T follicular helper cell (primary cell): ENCODE measurements at places on chromosomes 6 and 20.

DNA sequence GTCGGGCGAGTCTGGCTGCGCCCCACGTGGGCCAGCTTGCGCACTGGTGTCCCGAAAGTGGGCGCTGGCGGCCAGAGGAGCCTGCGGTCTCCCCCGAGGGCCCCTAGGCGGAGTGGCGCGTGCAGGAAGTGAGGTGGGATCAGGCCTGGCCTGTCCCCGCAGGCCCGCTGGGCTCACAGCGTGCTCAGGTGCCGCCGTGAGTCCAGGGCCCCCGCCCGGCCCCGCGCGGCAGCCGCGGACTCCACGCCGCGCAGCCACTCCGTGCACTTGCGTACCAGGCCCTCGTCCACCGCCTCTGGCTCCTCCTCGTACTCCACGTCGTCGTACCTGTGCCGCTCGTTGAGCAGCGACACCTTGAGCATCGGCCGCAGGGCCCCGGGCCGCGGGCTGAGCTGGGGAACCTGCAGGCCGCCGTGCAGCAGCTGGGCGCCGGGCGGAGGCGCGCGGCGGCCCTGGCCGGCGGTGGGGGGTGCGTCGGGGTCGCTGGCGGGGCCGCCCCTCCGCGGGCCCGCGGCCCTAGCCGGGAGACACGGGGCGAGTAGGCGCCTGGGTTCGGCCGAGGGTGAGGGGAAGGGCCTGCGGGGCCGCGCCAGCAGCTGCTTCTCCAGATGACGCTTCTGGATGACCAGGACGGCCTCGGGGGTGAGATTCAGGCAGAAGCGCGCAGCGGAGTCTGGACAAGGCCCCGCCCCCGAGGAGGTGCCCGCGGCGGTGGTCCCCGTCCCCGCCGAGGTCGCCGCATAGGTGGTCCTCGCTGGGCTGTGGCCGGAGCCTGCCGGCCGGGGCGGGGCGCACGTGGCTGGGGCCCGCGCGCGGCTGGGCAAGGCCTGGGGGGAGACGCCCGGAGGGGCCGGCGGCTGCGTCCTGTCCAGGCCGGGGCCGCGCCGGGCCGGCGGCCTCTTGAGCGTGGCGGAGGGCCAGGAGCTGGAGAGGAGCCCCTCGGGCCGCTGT is 835 bp downstream of the PRR18 start:
- DNase-seq: peak; percentile 7

GRCh38 chr6:100229512-100229911 is 235.2 kb downstream of the SIM1 start:
- DNase-seq: no peak

DNA sequence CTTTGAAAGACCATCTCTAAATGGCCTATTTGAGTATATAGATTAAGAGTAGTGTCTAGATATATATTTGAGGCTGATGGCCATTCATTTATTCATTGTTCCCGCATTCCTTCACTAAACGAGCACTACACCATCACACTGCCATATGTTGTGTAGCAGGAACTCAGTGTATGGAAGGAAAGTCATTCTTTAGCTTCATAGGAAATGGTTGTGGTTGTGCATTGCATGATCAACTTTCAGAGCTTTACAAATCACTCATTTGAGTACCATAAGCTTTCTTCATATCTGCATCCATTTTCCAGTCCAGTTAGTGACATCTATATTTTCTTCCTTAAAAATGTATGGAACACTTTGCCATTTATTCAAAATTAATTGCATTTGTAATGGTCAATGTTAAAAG is 97.9 kb downstream of the ARID1B start:
- DNase-seq: no peak

GRCh38 chr20:45095805-45096238 is 5.1 kb downstream of the KCNS1 start:
- peak; percentile 37 for DNase-seq

- DNase-seq: peak; percentile 37
These were observed 572 bp downstream of the SLC2A4RG start for GRCh38 chr20:63740070-63740626.

DNA sequence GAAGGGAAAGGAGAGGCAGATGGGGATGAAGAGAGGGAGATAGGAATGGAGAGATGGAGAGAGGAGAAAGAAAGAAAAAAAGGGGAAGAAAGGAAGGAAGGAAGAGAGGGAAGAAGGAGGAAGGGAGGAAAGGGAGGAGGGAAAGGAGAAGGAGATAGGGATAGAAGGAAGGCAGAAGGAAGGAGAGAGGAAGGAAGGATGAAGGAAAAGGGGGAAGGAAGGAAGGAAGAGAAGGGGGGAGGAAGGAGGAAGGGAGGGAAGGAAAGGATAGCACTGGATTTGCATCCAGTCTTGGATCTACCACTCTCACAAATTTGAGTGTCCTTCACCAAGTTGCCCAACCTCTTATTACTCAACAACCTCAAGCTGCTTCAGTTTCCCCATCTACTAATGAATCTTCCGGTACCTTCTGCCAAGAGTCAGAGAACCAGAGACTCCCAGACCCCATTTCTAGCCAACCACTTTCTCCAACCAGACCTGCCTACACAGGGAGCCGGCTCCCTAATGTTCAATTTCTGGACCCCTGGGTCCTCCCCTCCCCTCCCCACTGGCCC is 79.7 kb upstream of the FOXP4 start:
- no peak for DNase-seq

DNA sequence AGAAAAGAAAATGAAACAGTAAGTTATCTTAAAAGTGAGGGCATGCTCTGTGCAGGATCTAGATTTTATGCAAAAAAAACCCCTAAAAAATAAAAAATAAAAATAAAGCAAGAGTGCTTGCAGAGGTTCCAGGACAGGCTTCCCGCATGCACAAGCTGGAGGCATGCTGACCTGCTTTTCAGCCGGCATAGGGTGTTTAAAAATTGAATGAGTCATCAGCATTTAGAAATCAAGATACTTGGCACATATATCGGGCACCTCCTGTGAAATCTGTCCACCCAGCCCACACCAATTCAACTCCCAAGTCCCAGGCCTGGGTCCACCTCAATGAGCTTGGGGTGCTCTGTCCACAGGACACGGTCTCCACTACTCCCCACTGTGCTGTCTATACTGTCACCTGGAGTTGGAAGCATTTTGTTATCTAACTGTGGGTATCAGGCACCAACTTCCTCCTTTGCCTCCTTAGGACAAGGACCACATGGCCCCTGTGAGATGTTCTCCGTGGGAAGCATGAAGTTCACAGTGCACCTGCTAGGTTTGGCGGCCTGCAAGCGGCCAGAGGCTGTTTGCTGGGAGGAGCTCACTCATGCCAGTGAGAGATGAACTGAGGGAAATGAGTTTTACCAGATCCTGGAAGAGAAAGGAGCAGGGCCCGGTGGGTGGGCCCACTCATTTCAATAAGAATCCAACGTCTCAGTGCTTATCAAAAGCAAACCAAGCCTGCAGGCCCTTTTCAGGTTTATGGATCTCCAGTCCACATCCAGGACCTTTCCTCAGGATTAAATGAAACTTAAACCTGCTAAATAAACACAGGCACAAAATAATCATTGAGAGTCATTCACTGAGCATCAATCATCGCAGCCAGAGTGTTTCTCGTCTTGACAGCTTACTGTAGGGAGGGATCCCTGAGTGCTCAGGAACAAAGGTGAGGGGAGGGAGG is 121.1 kb downstream of the FOXA2 start:
- no peak for DNase-seq

GRCh38 chr6:140051521-140052512 is 677.4 kb upstream of the CITED2 start:
- no peak for DNase-seq

DNA sequence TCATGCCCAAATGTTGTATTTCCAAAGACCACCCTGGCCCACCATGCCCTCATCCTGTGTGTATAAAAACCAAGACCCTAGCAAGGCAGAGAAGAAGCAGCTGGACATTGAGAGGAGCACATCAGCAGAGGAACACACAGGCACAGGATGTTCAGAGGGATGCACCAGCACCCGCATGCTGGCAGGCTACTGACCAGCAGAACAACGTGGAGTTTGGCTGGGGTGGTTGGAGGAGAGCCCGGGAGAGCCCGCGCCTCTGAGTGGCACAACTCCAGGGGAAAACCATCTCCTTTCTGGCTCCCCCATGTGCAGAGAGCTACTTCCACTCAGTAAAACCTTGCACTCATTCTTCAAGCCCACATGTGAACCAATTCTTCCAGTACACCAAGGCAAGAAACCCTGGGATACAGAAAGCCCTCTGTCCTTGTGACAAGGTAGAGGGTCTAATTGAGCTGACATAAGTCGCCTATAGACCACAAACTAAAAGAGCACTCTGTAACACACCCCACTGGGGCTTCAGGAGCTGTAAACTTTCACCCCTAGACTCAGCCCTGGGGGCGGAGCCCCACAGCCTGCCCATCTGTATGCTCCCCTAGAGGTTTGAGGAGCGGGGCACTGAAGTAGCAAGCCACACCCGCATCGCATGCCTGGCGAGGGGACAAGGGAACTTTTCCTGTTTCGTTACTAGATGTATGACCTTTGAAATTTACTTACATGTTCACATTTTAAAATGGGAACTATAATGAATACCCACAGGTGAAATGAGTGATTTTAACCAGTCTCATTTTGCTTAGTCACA is 831.5 kb upstream of the CITED2 start:
- no peak for DNase-seq

DNA sequence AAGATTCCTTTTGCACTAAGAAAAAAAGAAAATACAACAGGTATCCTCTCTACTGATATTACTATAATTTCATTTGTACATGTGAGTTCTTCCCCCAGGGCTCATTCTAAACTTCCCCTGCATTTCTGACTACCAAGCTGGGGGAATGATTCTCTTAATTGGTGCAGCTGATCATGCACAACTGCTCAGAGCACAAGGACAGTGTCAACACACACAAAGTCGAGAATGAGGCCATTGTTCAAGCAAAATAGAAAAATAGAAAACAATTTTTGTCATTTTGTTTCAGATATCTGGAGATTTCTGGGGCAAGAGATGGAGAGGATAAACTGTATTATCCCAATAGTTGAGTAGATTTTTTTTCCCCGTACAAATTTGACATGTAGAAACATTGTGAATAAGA is 236.3 kb downstream of the HAO1 start:
- no peak for DNase-seq

DNA sequence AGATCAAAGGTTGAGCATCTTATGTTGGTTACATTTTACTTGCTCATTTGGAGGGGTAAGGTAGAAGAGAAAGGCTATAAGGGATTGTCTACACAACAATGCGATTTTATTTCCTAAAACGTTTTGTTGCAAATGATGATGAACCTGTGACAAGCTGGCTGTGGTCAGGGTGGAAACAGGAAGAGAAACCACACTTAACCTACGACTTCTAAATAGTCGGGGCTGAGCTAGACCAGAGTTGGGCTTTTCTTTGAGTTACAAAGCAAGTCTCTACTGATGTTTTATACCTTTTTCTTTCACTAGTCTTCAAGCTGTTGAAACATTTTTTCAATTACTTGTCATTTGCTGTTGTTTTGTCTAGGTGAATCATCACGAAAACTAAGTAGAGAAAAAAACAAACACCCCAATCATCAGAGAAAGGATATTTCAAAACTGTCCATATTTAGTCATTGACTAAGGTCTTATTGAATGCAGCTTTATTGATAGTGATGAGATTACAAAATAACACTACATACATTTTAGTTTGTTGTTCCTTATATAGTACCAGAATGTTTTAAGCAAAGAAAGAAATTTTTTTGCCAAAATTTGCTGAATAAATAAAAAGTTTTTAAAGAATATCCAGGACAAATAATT is 18.0 kb downstream of the KLHL31 start:
- DNase-seq: peak; percentile 3

GRCh38 chr20:44224637-44225036 is 14.1 kb upstream of the OSER1 start:
- DNase-seq: no peak

DNA sequence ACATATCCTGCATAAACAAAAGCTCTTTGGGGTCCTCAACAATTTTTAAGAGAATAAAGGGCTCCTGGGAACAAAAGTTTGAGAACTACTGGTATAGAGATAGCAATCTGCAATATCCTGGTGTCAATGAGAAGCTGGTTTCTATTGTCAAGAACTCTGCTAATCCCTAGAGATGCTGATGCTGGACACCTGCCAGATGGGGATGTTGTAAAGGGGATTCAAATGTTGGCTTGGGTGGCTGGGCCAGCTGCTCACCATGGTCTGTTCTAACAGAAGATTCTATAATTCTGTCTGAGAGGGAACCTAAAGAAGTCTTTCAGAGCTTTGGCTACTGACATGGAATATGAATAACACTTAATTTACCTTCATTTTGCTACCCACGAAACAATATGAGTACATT is 137.8 kb downstream of the BTBD9 start:
- no peak for DNase-seq

DNA sequence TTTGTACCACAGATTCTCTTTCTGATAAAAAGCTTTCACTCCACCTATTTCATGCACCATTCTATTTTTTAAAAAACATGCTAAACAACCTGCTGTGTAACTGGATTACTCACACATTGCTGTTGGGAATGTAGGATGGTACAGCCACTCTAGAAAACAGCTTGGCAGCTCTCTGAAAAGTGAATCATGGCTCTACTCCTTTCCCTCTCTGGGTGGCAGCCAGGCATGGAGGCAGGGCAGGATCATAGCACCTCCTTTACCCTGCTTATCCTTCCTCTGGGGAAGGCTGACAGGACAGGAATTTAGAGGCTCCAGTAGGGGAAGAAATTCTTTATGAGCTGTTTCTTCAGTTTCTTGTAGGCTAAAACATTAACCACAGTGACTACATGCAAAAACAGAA is 6.7 kb upstream of the VNN2 start:
- no peak for DNase-seq

DNA sequence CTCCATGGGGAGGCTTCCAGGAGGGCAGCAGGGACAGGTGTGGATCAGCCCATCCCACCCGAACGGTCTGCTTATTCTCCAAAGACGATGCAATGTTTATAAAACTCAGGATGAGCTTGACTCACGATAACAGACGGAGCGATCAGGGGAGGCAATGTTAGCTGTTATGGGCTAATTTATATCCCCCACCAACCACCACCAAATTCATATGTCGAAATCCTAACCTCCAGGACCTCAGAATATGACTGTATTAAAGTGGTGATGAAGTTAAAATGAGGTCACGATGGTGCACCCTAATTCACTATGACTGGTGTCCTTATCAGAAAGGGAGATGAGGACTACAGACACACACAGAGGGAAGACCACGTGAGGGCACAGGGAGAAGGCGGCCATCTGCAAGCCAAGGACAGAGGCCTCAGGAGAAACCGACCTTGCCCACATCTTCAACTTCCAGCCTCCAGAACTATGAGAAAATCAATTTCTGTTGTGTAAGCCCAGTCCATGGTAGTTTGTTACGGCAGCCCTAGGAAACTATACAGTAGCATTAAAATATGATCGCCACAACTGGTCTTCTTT is 7.0 kb downstream of the ADTRP start:
- DNase-seq: no peak

GRCh38 chr6:124868481-124868880 is 93.8 kb upstream of the RNF217 start:
- DNase-seq: no peak

- no peak for DNase-seq
These were observed 163.6 kb downstream of the SLC16A10 start for GRCh38 chr6:111250791-111251354.
